ENCODE measurements at places on chromosomes 2 and 18.

DNA sequence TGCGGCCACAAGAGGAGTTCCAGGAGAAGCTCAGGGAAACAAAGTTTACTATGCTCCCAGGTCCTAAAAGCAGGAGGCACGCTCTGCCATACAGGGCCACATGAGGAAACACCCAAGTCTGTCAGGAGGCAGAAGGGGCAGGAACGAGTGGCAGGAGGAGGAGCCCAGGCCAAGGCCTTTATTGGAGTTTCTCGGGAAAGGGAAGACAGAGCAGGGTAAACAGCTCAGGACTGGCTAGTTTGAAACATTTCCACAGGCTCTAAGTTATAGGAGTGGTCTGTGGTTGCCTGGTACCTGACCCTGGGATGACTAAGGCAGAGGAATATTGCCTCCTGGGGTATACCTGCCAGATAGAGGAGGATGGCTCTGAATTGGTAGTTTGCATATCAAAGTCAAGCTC is 3.7 kb upstream of the ZNF638 start:
- DNase-seq: no peak

GRCh38 chr2:228653884-228654283 is 472.4 kb upstream of the SPHKAP start:
- no peak for DNase-seq

- DNase-seq: no peak
These were observed 216.1 kb downstream of the SH3RF3 start for GRCh38 chr2:109345091-109345490.

GRCh38 chr2:100720445-100720844 is 99.5 kb upstream of the NPAS2 start:
- no peak for DNase-seq

- DNase-seq: no peak
These were observed 321.7 kb downstream of the FIGN start for GRCh38 chr2:163414121-163414520.

DNA sequence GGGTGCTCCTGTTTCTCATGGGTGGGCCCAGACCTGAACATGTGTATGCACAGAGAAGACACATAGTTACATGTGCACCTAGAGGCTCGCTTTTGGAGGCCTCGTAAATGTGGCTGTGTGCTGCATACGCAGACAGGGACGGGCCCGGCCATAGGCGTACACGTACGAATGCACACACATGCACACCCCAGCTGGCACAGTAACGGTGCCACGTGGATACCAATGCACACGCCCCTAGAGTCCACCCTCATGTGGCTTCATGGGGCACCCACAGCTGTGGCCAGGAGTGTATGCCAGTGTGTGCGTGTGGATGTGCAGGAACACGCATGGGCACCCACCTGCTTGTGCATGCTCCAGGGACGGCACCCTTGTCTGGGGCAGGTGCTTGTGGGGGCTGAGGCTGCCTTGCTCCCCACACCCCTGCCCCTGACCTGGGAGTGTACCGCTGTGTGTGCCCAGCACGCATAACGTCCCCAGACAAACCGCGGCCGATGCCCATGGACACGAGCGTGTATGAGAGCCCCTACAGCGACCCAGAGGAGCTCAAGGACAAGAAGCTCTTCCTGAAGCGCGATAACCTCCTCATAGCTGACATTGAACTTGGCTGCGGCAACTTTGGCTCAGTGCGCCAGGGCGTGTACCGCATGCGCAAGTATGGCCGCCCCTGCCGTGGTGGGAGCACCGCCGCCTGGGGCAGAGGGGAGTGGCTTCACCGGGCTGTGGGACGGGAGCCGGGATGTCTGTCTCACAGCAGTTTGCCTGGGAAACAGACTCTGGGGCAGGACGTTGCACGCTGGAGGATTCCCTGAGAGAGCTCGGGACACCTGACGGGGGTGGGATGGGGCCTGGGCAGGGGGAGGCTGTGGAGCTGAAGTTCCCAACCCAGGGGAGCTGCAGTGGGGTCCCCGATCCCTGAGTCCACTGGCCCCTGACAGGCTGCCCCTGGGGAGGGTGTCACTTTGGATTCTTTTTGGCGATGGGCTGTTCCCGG is 21.0 kb downstream of the ZAP70 start:
- DNase-seq: no peak

All from right forelimb (tissue), 1 donor.